ENCODE measurements at places on chromosomes 1 and 21. TPM values are rescaled to one million over a fixed set of nuclear protein-coding genes. Genes with fewer than 3 reads are reported as not detected.

The NFASC gene
- not detected for polyA plus RNA-seq

The AVPR1B gene
- not detected for polyA plus RNA-seq

The KCNK2 gene
- polyA plus RNA-seq = not detected

The CELA3A gene
- not detected for polyA plus RNA-seq

DNA sequence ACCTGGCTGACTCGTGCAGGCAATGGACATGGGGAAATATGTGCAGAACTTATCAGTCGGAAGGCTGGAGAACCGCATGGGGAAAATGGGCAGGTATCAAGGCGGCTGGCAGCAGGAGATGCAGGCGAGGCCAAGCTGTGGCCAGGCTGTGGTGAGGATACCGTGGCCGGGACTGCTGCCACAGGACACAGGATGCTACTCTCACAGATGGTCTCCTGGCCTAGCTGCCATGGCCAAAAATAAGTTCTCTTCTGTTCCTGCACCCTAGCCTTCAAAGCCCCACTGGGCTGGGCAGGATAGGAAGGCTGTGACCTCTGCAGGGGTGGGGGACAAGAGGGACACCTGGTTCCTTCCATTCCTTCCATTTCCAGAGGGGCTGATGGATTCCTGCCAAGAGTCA, 26.4 kb downstream of the TEX35 start:
- DNase-seq = no peak

All from immature natural killer cell (primary cell).